ENCODE measurements at places on chromosomes 16 and 17.

GRCh38 chr17:62679866-62680377, 52.5 kb downstream of the MRC2 start:
- no peak for DNase-seq

GRCh38 chr17:45241328-45242028, 19.8 kb downstream of the FMNL1 start:
- no peak for DNase-seq

GRCh38 chr17:43832168-43832975, 574 bp downstream of the MPP3 start:
- no peak for DNase-seq

DNA sequence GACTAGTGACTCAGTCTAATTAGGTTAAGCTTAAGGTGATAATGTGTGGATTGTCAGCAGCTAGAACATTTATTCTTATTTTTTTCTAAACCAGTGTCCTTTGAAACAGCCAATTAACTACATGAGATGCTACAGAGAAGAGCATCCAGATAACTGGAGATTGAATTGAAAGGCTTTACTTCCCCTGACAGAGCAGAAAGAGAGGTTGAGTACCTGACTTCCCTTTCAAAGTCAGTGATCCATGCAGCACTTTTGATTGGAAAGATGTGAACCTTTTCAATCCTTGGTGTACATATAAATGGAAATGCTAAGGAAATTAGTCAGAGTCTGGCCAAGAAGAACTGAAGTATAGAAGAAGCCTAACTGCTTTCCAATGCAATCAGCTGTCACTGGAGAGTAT, 653.8 kb downstream of the CDH8 start:
- no peak for DNase-seq
